ENCODE measurements at places on chromosomes 3 and 15. TPM values are rescaled to one million over a fixed set of nuclear protein-coding genes. Genes with fewer than 3 reads are reported as not detected.

The CD200R1 gene
- polyA plus RNA-seq: 0.53 TPM

GRCh38 chr15:48121849-48122248, 1.1 kb downstream of the SLC24A5 start:
- DNase-seq: no peak

The PRRT3 gene
- polyA plus RNA-seq: 4.4 TPM

GRCh38 chr15:57522148-57522547, 69.6 kb upstream of the MYZAP start:
- no peak for DNase-seq

DNA sequence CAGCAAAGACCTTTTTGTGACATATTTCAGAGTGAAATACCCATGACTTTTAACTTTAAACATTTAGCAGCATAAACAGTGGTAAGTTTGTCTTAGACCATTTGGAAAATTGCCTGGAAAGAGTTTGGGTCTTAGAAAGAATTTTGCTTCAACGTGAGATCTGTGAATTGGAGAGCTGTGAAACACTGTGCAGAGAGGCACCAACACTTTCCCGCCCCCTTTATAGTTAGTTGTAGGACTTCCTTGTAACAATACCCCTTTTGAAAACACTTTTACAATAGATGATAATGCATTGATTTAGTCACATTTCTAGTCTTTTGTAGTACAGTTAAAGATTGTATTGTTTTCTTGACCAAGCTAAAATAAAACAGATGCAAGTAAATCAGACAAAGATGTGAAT, 43.5 kb upstream of the MBNL1 start:
- no peak for DNase-seq

The C15orf61 gene
- polyA plus RNA-seq: 6.0 TPM

DNA sequence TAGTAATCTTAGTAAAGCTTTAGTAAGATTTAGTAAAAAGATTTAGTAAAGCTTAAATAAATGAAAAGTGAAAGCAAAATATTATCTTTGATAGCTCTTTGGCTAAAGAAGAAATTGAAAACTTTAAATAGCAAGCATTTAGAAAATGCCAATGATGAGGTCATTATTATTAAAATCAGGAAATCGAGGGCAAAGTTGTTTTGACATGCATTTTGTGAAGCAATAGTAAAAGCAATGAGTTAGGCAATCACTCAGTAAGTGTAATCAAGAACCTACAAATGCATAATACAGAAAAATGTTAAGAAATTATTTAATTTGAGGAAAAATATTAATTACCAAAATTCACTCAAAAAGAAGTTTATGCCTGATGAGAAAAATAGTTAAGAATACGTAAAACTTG, 280.3 kb upstream of the MME start:
- DNase-seq: no peak

DNA sequence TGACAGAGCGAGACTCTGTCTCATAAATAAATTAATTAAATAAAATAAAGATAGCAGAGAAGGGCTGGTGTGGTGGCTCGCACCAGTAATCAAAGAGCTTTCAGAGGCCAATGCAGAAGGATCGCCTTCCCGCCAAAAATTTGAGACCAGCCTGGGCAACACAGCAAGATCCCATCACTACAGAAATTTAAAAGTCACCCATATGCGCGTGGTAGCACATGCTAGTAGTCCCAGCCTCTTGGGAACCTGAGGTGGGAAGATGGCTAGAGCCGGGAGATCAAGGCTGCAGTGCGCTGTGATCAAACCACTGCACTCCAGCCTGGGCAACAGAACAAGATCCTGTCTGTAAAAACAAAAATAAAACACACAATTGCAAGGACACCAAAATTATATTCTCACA, 9.6 kb downstream of the SMARCC1 start:
- DNase-seq: no peak

The ADCY5 gene
- polyA plus RNA-seq: 10.6 TPM

DNA sequence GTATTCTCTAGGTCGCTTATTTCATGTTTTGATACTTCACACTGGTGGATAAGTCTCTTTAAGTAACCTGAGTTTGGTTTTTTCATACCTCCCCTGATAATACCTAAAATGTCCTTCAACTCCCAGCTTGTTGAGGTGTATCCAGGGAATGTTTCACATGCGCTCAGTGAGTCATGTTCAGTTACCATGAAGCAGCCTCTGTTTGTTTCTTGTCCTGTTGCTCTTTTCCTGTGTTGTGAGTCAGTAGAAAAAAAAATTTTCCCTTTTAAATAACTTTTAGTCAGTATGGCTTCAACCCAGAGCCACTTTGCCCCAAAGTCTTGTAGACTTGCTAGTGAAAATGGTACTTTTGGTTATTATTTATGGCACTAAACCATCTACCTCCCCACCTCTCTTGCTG, 278.4 kb upstream of the ZPLD1 start:
- no peak for DNase-seq

DNA sequence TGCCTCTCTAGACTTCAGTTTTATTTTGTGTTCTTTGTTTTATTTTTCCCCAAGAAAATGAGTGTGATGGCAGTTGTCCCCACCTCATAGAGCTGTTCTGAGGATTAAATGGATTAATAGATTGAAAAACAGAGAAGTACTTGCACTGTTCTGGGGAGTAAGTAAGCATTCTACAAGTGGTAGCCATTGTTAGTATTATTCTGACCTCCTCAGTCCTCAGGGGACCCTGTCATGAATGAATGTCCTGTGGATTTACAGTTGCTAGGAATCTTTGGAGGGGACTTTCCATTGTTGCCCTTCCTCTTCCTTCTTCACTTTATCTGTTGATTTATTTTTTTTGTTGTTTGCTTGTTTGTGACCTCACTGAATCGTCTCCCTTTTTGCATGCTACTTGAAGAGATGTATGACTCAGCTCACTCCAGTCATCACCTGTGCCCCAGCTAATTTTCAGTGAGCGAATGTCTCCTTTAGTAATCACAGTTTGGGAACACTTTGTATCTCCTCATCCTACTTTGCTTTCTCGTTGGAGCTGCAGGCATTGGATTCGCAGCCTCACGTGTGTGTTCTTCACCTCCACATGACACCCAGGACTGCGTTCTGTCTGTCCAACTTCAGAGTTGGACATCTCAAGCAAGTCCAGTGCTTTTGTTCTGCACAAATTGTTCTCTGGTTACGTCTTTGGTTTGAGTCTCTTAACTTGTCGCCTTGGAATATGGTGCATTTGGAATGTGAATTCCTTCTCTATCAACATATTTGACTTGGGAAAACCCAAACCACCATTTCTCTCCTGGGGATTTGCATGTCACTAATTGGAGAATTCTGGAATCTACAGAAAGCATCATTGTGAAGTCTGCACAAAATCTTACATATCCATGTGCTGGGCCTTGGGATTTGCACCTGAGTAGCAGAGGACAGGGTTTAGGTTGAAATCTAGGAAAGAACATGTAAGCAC, 54.5 kb downstream of the LRTM1 start:
- DNase-seq: no peak

The PLSCR5 gene
- not detected for polyA plus RNA-seq

- DNase-seq: no peak
Observed at GRCh38 chr3:8653800-8654408, 9.3 kb upstream of the SSUH2 start.

DNA sequence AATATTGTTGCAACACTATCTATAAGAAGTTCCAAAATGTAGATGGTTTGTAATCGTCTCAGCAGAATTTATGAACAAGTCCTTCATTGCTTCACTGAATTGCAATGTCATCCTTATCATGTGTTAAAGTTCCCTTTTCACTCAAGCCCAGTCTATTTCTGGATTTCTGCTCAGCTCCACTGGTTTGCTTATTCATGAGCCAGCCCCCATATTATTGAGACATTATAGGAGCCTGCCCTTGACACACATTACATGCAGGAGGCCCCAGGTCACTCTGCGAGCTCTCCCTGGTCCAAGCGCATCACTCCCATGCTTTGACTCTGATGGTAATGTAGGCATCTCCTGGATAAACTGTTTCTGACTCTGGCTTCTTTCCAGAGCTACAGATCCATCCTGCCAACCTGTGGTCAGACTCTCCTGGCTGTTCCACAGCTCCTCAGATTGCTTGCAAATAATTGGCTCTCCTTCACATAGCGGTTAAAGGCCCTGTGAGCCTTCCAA, 56.9 kb downstream of the ABTB1 start:
- DNase-seq: no peak

The PARP15 gene
- polyA plus RNA-seq: 0.45 TPM

The LRRC31 gene
- polyA plus RNA-seq: 0.38 TPM

- DNase-seq: no peak
Observed at GRCh38 chr3:156024904-156025533, 95.4 kb upstream of the KCNAB1 start.

- DNase-seq: no peak
Observed at GRCh38 chr3:35723480-35724097, 84.3 kb downstream of the ARPP21 start.

GRCh38 chr3:112389961-112390360, 57.0 kb downstream of the CD200 start:
- no peak for DNase-seq

DNA sequence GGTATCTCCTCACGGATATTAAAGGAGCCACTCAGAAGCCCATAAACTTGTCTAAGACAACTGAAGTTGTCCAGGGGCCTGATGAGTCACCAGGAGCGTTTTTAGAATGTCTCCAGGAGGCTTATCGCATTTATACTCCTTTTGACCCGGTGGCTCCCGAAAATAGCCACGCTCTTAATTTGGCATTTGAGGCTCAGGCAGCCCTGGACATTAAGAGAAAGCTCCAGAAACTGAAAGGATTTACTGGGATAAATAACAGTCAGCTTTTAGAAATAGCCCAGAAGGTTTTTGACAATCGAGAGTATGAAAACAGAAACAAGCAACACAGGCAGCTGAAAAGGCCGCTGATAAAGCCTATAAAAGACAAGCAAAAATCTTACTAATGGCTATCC, 4.1 kb downstream of the DET1 start:
- no peak for DNase-seq

DNA sequence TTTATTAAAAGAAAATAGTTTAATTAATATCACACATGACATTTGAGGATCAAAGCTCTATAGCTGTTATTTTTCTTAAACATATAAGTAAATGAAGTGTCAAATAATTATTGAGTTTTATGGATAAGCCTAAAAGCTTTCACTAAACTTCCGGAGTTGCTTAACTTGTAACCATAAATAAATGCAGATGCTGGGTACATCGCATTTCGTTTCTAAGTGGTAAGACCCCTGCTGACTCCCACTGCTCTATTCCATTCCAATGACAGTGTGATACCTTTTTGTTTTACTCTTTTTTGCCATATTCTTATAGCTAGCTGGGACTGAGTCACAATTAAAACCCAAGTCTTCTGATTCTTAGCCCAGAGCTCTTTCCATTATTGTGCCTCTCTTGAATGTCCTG, 411.1 kb downstream of the SOX2 start:
- no peak for DNase-seq

GRCh38 chr3:150503402-150504099, 42.7 kb downstream of the SERP1 start:
- no peak for DNase-seq

GRCh38 chr3:125261031-125261430, 48.5 kb upstream of the SLC12A8 start:
- no peak for DNase-seq

DNA sequence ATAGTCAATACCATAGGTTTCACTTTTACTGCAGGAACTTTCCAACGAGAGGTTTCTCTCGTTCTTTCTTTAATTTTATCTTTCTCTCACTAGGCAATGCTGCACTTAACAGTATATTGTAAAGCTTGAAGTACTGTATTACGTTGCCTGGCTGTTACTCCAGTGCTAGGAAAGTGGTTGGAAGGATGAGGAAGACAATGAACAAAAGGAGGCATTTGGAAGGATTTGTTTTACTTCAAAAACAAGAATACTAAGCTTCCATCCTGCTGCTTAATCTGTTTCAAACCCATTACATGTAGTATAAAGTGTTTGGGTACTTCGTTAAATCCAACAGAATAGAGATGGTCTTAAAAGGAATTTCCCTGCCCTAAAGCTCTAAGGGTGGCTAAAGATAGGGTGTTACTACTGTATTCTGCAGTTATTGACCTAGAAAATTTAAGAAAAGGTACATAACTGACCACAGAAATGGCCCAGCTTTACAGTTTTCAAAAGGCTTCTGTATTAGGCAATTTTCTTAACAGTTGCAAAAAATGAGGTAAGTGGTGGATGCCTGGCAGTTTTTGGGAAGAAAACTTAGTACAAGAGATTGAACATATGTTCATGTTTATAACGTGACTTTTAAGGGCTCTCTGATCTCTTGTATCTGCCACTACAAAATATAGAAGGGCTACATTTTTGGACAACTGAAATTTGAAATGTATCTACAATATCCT, 785 bp upstream of the IFT57 start:
- DNase-seq: no peak

DNA sequence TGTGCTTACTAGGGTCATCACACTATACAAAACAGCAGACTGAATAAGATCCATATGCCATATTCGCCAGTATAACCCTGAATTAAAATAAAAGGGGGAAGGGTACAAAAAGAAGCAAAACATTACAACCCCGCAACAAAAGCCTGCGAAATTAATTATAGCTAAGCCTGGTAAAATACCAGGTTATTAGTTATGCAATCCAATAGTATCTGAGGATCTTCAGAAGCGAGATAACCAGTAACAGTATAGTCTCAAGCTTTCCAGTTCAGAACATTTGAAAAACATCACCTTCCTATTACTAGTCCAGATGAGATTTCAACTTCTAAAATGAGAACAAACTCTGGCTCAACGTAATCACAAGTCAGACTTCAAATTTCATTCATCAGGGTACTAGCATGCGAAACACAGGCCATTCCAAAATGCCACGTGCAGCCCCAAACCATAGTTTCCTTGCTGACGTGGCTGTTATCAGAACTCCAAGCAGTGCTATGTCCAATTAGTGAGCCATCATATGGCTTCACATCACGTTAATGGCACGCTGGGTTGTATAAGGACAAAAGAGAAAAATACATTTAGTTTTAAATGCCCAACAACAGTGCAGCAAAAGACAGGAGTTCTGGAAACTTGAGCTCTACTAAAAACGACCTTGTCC, 1.1 kb downstream of the SSR3 start:
- no peak for DNase-seq

- DNase-seq: no peak
Observed at GRCh38 chr3:146468234-146468633, 1.1 kb downstream of the PLSCR2 start.

The QTRT2 gene
- 40.3 TPM for polyA plus RNA-seq

GRCh38 chr3:71168121-71168721, 415.3 kb downstream of the FOXP1 start:
- DNase-seq: no peak

The RPL32 gene
- 1,889 TPM for polyA plus RNA-seq

Measured in left kidney (tissue), 8 donors.